ENCODE measurements at places on chromosomes 7 and 10.

DNA sequence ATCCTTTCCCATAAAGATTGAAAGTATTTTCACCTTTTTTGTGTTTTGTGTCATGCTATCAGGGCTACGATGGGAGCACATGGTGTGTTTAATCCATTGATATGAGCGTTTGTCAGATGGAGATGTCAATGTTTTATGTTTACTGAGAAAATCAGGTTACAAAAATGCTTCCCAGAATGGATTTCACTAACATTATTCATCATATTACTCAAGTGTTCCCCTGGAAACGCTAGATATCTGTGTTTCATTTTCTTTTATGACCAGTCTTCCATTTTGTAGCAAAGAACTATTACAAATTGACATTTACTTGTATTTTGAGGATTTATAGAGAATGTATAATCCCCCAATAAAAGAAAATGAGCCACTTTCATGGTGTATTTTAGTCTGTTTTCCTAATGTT, 293.5 kb upstream of the AKR1E2 start:
- DNase-seq = peak; percentile 64

DNA sequence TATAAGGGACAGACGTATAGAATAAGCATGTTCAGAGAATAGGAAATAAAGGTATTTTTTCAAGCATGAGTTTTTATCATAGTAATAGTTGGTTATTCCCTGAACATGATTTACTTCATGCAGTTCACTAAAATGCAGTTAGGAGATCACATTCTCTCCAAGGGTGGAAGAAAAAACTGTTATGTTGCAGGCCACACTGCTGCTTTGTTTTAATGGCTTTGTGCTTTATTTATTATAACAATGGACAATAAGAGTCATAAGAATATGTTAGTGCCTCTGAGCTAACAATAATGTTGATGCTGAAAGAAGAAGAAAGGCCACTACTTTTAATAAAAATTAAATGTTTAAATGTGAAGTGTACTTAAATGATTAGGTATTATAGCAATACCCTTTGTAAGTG, 78.5 kb upstream of the GATAD1 start:
- no peak for DNase-seq

- DNase-seq = peak; percentile 91
Measured at GRCh38 chr10:79299397-79300241, 47.6 kb upstream of the PPIF start.

DNA sequence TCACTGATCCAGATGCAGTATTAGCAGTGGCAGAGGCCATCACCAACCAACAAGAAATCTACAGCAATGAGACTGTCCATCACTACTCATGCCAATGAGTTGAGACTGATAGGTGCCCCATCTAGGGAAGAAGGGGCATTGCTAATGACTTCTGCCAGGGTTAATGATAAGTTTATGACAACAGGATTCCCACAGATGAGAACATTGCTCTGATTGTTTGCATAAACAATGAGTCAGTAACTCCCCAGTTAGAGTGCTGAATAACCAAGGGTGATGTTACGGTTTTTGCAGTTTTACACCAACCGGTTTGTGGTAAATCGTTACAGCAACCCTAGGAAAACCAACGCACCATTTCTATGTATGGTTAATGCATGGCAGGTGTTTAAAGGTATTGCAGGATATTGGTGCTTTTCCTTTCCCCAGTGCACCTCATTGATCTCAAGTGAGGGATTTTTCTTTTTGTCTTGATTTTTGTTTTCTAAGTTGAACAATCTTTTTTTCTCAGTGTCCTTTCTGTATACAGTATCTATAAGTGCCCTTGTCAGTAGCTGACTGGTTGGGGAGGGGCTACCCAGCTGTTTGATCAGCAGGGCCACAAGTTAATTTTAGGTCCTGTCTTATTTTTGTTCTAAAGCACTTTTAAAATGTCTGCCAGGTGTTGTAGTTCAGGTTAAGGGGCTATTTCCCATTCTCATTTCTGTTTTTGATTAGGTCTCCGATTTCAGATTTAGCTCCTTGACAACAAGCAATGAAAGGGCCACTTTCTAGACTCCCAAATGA, 3.9 kb upstream of the CSGALNACT2 start:
- no peak for DNase-seq

DNA sequence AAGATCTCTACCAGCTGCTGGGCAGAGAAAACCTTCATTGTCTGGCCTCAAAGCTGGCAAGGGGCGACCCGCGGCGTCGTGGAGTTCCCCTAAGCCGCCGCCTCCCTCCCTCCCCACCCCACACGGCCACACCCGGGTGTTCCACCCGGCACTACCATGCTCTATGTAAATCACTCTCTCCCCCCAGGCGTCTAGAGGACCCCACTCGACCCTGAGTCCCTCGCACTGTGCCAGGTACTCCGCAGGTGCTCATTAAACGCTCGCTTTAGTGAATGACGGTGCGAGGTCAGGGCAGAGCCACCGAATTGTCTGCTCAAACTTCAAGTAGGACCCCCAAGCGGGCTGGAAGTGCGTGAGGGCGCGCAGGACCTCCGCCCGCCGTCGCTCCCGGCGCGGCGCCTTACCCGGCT, 628 bp downstream of the PARP12 start:
- DNase-seq = no peak

Data from fibroblast of lung (primary cell).